ENCODE measurements at places on chromosomes 3 and 15. TPM values are rescaled to one million over a fixed set of nuclear protein-coding genes. Genes with fewer than 3 reads are reported as not detected.

- DNase-seq, result no peak
Measured at GRCh38 chr3:135762188-135762856, 203.2 kb upstream of the PPP2R3A start.

GRCh38 chr15:97129674-97130073 lies 799.2 kb downstream of the NR2F2 start:
- DNase-seq, result no peak

GRCh38 chr3:32459450-32459849 lies 43.2 kb downstream of the CMTM6 start:
- no peak for DNase-seq

TTLL3 gene
- 47.1 TPM for total RNA-seq

NEK10 gene
- total RNA-seq, result 0.26 TPM

LCMT2 gene
- 4.2 TPM for total RNA-seq

DNA sequence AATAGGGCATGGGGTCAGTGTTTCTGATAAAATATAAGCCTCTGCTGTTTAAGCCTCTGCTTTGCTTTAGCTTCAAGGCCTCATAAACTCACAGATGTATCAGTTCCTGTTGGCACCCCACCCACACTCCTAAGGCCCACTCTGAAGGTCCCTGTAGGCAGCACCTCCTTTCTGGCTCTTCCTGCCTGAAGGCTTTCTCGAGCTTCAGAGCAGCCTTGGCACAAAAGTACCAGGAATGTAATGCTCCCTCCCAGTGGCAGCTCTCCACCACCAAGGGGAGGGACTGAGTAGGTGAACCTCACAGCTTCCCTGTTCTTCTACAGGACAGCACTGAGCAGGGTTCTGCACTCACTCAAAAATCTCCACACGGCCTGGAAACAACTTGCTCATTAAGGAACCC lies 102.2 kb downstream of the ABHD5 start:
- no peak for DNase-seq
